ENCODE measurements at places on chromosomes 3 and 15.

DNA sequence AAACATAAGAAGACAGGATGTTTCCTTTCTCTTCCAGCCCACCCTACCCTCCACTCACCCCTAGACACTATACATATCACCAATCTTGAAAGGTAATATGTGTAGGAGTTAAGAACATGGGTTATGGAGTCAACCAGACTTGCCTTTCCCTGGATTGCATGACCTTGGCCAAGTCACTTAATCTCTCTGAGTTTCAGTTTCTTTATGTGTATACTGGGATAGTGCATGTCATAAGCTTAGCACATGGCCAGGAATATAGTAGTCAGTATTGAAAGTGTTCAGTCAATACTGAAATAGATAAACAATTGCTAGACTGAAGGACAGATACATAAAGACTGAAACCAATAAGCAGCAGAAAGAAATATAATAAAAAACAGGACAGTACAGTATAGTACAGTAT, 283.2 kb upstream of the STT3B start:
- DNase-seq, result peak; percentile 29

- peak; percentile 87 for DNase-seq
Observed at GRCh38 chr3:195101001-195101583, 169.9 kb downstream of the XXYLT1 start.

GRCh38 chr3:105867712-105868430, 941 bp downstream of the CBLB start:
- peak; percentile 21 for DNase-seq

GRCh38 chr3:9808345-9809037, 1.6 kb upstream of the TTLL3 start:
- no peak for DNase-seq

- peak; percentile 37 for DNase-seq
Observed at GRCh38 chr15:51909584-51909983, 62.0 kb downstream of the LEO1 start.

GRCh38 chr15:74362482-74362881, 5.0 kb downstream of the CYP11A1 start:
- DNase-seq, result no peak

DNA sequence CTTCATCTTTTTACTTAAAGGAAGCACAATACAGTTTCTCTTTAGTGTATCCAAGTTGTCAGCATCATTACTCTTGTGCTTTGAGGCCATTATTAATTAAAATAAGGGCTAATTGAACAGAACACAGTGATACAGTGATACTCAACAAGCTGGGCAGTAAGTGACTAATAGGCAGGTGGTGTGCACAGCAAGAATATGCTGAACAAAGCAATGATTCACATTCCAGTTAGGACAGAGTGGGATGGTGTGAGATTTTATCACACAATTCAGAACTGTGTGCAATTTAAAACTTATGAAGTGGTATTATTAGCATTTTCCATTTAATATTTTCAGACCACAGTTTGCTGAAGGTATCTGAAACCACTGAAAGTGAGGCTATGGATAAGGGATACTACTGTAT, 116.9 kb downstream of the PLOD2 start:
- no peak for DNase-seq

DNA sequence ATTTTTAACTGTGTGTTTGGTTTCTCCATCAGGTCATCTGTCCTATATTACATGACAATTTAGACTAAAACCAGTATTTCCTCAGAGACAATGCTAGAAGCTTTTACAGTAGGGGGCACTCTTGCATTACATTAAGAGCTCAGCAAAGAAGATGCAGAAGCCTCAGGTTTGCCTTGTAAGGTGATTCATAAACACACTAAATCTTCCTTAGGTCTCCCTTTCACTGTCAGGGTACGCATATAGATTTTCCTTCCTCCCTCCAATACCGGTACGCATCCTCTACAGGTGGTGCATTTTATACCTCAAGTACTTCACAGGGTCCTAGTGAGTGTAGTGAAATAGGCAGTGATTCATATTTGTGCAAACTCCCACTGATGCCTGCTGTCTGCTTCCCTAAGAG, 46.5 kb downstream of the CD86 start:
- DNase-seq, result peak; percentile 76

DNA sequence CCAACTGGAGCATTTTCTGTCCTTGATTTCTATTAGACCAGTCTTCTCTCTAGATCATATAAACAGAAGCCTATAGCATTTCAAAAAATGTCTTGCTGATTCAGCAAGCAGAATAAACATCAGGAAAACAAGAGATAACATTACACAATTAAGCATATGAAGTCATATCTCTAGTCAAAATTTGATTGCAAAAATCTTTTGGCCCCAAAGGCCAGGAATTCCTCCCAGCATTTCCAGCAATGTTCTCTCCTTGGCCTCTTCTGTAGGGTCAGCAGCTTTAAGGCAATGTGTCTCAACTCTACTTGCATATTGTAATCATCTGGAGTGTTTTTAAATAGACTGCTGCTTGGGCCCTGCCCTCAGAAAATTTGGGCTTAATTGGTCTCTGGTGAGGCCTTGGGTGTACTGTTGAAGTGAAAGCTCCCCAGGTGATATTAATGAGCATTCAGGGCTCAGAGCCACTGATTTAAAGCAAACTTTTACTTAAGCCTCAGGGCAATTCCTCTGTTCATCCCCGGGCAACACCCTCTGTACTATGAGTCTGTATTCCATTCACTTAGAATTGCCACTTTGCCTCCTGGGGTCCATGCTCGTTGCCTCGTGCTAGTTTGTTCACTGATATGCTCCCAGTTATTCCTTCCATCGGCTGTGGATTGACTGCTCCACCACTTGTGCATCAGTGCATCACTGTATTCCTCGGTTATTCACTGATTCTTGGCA, 1072.6 kb downstream of the ROBO2 start:
- DNase-seq, result no peak

- DNase-seq, result no peak
Observed at GRCh38 chr15:53872410-53872809, 105.8 kb upstream of the UNC13C start.

DNA sequence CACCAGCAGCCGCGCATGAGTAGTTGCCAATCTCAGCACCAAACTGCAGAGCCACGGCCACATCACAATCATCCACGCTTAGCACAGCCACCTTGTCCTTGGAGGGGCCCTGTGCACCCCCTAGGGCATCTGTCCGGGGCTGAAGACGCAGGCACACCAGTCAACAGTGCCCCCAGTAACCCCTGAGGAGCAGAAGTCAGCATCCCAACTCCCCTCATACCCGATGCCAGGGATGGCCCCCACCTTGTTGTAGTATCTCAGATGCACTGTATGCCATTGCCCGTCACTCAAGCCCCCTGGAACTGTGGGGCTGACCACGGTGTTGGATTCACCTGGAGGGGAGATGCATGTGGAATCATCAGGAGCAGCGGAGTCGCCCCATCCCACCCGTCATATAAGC, 7.6 kb downstream of the CELSR3 start:
- no peak for DNase-seq

GRCh38 chr15:83449250-83449671, 2.1 kb downstream of the SH3GL3 start:
- DNase-seq, result no peak

DNA sequence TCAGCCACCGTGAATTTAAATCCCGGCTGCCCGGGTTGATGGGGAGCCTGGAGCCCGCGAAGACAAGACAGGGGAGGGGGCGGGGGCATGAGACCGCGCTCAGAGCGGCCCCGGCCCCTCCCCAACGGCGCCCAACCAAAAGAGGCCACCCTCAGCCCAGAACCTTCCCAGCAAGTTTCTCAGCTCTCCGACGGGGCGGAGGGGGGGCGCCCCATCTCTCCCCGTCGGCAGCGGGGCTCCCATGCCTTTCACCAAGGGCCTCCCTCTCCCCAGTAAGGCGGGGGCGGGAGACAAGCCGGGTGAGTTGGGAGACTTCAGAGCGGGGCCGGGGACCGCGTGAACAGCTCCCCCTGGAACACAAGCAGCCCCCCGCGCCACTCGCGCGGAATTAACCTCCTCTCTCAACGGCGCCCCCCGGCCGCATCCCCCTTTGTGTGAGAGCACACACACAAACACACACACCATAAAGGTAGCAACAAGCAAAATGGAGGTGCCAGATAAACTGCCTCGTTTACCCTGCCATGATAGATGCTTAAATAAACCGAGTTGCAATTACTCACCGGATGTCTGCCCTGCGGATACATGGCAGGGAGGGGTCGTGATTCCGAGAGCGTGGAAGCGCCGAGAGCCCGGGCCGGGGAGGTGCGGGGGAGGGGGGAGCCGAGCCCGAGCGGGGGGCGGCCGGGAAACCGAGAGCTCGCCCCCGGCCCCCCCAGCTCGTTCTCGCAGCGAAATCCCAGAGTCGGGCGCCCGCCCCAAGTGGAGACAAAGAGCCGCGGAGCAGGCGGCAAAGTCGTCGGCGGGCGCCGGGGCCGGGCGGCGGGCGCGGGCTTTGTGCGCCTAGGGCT, 1.3 kb downstream of the TLE3 start:
- DNase-seq, result no peak

GRCh38 chr3:2356298-2356950, 257.8 kb downstream of the CNTN4 start:
- no peak for DNase-seq

DNA sequence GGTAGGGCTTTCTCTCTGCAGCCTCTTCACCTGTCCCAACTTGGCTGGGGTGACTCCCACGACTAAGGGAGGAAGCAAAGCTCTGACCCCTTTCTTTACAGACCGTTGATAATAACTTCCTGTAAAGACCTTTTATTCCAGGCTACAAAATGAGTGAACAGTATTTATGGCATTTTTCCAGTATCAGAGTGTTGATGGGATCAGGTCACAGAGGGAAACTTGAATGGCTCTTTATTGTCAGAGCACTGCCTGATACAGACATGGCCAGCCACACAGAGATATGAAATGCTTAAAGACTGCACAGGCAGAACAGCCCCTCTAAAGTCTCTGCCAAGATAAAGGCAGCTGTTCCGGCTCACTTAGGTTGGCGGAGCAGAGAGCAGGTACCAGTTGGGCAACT, 1033.9 kb upstream of the NR2F2 start:
- DNase-seq, result no peak

DNA sequence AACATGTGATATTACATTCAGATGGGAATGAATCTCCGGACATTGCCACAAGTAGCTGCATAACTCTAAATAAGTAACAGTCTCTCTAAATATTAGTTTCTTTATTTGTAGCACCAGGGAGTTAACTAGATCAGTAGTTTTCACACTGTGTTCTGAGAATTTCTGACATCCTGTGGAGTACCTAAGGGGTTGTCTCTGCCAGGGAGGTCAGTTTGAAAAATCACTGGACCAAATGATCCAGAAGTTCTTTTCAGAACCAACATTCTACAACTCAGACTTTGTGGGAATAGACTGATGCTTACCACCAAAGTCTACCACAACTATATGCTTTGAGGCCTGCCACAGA, 9.0 kb upstream of the ILDR1 start:
- DNase-seq, result no peak

GRCh38 chr3:152193673-152194267, 75.0 kb upstream of the MBNL1 start:
- DNase-seq, result no peak

- DNase-seq, result no peak
Observed at GRCh38 chr3:25007974-25008658, 419.9 kb upstream of the RARB start.

- no peak for DNase-seq
Observed at GRCh38 chr3:144546539-144546938, 574.9 kb downstream of the DIPK2A start.

DNA sequence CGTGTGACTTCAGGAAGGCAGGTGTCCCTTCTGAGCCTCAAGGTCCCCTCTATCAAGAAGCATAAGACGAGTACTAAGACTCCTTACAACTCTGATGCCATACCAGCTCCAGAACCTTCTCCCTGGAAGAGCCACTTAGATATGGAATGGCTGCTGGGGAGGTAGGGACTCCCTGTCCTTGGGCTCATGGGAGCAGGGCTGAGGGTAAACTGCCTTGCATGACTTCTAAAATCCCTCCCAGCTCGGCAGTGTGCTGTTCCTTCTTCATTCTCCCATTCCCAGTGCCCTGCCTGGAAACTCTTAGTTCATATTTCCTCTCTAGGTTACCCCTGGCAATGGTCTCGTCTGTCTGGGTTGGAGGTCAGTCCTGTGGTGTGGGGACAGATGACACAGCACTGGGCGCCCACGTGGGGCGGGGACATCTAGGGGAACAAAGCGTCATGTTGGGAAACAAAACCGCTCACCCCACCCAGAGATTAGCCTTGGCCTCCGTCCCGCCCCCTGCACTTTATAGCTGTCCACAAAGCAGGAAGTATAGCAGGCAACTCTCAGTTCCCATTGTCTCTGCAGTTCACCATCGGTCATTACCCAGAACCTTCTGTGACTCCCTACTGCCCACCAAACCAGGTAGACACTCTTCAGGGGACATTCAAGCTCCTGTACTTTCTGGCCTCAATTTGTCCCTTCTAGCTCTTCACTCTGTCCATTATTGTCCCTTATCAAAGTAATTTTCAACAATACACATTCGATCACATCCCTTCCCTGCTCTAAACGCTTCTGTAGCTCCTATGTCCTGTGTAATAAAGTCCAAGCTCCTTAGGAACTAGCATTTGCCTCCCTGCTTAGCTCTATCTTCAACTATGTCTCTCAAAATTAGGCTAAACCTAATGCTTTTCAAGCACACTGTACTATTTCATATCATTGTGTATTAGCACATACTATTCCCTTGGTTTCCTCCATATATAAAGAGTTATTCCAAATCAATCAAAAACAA, 73.8 kb downstream of the IQSEC1 start:
- peak; percentile 99 for DNase-seq

- DNase-seq, result no peak
Observed at GRCh38 chr15:59369597-59369996, 3.1 kb downstream of the MYO1E start.

DNA sequence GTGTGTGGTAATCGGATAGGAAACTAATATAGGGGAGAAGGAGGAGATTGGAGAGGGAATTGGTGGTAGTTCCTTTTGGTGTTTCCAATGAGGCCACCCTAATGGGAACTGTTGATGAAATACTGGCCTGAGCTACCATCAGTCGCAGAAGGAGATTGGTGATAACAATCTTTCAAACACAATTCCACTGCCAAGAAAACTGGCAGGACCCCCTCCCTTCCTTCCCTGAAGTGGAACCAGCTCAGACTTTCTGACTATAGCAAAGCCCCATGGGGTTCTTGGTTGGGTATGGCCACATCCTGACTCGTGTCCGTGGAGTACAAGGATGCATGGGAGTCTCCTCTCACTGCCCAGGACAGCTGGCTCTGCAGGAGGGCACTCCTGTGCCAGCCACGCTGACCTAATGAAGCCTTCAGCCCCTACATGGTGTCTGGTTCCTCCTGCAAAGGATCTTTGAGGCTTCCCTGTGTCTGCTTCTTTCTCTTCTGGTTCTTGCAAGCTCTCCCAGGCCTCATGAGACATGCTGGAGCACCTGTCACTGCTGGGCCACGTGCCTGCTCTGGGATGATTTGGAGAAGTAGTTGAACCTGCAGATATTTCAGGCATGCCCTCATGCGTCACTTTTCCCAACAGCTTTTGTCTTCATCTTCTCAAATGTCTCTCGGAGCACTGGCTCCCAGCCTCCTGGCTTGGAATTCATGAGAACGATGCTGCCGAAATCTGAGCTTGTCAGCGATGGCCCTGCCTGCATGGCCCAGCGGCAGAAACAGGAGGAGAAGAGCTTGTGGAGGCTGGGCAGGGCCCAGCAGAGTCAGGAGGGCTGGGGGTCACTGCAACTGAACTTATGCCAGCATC, 90.0 kb upstream of the ADPGK start:
- no peak for DNase-seq
